Hypothalamus (tissue), 51 donors: ENCODE measurements at places on chromosomes 4 and X.

DNA sequence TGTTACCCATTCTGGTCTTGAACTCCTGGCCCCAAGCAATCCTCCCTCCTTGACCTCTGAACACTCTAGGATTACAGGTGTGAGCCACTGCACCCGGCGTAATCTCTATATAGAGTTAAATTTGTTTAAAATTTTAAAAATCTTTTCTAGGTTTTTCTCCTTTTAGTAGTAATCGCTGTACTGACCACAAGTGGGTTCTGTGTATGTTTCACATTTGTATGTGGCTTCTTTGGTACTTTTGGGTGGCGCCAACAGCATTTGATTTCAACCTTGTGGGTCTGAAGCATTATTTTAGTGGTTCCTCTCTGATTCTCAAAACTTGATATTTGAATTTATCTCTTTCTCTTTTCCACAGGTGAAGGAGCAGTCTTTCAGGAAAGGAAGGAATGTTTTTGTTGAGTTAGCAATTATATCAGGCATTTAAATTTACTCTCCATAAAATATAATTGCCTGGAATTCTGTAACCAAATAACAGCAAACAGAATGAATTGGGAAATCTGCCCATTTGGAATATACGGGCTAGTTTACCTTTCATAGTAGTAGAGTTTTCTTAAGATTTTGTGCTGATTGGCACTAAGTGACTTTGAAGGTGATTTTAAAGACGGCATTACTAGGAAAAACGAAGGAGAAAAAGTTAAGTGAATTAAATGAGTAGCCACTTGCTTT is 29.5 kb downstream of the ARHGAP10 start:
- DNase-seq: no peak

GRCh38 chrX:14489437-14489836 is 39.9 kb upstream of the GLRA2 start:
- DNase-seq: no peak

- no peak for DNase-seq
These were observed 1056.0 kb upstream of the SLIT2 start for GRCh38 chr4:19195696-19196095.

DNA sequence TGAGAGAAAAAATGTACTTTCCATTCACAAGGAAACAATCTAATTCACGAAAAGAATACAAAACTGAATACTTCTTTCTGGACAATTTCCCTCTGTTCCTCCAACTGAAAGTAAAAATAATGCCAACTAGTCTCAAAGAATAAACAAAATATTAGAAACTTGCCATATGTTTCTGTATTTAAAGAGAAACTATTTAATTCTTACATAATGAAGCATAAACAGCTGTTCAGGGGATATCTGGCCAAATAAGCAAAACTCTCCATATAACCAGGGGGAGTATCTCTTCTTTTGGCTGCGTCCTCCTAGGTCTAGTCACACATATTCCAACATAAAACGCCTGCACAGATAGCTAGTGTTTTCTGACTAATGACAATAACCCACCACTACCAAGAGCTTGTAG is 805 bp downstream of the GATB start:
- DNase-seq: no peak

GRCh38 chr4:177001271-177002175 is 208.8 kb upstream of the VEGFC start:
- no peak for DNase-seq

- DNase-seq: no peak
These were observed 140.3 kb downstream of the PJA1 start for GRCh38 chrX:69024931-69025330.

DNA sequence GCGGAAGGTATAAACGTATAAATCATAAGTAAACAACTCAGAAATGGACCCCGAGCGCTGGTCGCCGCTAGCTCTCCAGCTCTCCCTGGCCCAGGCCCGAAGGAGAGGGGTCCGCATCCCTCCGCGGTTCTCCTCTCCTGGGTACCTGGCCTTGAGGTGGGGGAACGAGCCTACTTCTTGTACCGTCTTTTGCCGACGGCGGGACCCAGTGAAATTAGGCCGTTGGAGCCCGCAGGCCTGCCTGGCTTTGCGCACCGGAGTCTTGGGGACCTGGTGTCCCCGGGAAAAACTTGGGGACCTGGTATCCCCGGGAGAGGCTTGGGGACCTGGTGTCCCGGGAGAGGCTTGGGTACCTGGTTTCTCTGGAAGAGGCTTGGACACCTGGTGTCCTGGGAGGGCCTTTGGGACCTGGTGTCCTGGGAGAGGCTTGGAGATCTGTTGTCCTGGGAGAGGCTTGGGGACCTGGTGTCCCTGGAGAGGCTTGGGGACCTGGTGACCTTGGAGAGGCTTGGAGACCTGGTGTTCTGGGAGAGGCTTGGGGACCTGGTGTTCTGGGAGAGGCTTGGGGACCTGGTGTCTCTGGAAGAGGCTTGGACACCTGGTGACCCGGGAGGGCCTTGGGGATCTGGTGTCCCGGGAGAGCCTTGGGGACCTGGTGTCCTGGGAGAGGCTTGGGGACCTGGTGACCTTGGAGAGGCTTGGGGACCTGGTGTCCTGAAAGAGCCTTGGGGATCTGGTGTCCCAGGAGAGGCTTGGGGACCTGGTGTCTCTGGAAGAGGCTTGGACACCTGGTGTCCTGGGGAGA is 12.0 kb downstream of the SHOX start:
- DNase-seq: no peak

DNA sequence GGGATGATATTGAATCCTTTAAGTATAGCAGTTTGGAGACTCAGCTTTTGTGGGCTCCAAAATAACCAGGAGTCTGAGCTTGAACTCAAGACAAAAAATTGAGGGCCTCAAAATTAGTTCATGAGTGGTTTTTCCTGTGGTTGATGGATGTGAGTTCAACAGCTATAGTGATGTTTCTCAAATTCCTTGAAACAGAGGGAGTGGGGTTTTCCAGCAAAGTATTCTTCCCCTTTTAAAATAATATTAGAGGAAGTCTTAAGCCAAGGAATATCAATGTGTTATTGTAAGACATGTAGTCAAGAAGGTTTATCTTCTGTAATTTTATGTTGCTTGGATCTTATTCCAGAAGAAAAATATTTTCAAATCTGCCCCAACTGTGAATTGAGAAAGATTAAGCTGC is 10.6 kb downstream of the OTC start:
- no peak for DNase-seq

DNA sequence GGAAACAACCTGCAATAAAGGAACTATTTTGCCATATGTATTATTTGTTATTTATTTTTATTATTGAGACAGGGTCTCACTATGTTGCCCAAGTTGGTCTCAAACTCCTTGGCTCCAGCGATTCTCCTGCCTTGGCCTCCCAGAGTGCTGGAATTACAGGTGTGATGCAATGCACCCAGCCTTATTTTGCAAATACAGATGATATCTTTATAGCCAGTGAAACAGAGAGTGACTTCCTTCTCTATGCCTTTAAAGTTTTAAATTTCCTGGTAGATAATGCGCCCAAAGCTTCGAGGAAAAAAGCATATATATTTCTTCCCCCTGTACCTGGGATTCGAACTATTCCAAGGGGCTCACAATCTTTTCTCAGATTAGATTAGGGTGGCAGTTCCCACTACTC is 601.1 kb upstream of the HTR2C start:
- DNase-seq: no peak

- no peak for DNase-seq
These were observed 75.4 kb downstream of the AR start for GRCh38 chrX:67619253-67619652.

- no peak for DNase-seq
These were observed 193.5 kb downstream of the MAD2L1 start for GRCh38 chr4:119873132-119873531.

DNA sequence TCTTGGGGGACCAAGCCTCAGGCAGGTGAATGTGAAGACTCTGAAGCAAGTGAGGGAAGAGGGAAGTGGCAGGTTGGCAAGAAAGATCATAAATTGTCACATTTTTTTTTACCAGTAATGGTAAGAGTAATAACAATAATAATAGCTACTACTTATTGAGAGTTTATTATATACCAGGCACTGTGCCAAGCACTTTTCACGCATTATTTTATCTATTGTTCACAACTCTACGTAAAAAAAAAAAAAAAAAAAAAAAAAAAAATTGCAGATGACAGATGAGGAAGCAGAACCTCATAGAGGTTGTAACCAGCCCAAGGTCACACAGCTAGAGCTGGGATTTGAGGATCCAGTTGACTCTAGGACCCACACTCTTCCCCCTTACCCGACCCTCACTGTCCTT is 40.9 kb downstream of the TSC22D3 start:
- no peak for DNase-seq

GRCh38 chr4:98148856-98149255 is 5.6 kb upstream of the STPG2 start:
- no peak for DNase-seq
